ENCODE measurements at places on chromosomes 5 and 9. TPM values are rescaled to one million over a fixed set of nuclear protein-coding genes. Genes with fewer than 3 reads are reported as not detected.

PCDHB2 gene
- total RNA-seq = not detected

PITX1 gene
- total RNA-seq = 151 TPM

ANAPC2 gene
- 15.9 TPM for total RNA-seq

TRAF1 gene
- 0.42 TPM for total RNA-seq

MBLAC2 gene
- total RNA-seq = 4.9 TPM

LHX6 gene
- not detected for total RNA-seq

HTR4 gene
- total RNA-seq = not detected

GLRA1 gene
- total RNA-seq = not detected

MAMDC2 gene
- total RNA-seq = 1.8 TPM

WNT8A gene
- total RNA-seq = not detected

IL5 gene
- total RNA-seq = not detected

GARIN3 gene
- not detected for total RNA-seq

WWC1 gene
- total RNA-seq = 11.5 TPM

FASTKD3 gene
- 14.8 TPM for total RNA-seq

ASPN gene
- not detected for total RNA-seq

PHF24 gene
- total RNA-seq = under 0.01 TPM

INSL4 gene
- total RNA-seq = 1.0 TPM

RACK1 gene
- 2,458 TPM for total RNA-seq

ENTPD2 gene
- total RNA-seq = 1.4 TPM

SLC38A9 gene
- total RNA-seq = 19.8 TPM

PTTG1 gene
- total RNA-seq = 412 TPM

SVEP1 gene
- 0.19 TPM for total RNA-seq

IGFBPL1 gene
- 1.5 TPM for total RNA-seq

ADGRV1 gene
- total RNA-seq = 0.49 TPM

VLDLR gene
- total RNA-seq = 11.8 TPM

SYK gene
- 31.0 TPM for total RNA-seq

TYRP1 gene
- total RNA-seq = not detected

Measured in airway epithelial cell (primary cell).